ENCODE measurements at places on chromosomes 6 and 20.

DNA sequence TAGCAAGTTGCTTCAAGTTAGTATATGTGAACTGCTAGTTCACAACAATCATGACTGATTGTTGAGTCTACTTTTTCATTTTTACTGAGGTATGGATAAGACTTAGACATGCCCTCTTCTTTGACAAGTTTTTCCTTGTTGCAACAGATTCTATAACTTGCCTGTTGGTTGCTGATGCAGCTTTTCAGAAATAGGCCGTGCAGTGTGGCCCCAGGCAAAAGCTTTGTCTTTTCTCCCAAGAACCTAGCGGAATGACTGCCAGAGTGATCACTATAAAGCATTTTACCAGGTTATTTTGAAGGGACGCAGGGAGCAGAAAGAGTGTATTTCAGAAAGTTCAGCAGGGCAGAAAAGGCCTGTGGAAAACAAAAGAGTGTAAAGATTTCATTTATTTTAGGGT lies 16.0 kb downstream of the HECA start:
- DNase-seq, result no peak

DNA sequence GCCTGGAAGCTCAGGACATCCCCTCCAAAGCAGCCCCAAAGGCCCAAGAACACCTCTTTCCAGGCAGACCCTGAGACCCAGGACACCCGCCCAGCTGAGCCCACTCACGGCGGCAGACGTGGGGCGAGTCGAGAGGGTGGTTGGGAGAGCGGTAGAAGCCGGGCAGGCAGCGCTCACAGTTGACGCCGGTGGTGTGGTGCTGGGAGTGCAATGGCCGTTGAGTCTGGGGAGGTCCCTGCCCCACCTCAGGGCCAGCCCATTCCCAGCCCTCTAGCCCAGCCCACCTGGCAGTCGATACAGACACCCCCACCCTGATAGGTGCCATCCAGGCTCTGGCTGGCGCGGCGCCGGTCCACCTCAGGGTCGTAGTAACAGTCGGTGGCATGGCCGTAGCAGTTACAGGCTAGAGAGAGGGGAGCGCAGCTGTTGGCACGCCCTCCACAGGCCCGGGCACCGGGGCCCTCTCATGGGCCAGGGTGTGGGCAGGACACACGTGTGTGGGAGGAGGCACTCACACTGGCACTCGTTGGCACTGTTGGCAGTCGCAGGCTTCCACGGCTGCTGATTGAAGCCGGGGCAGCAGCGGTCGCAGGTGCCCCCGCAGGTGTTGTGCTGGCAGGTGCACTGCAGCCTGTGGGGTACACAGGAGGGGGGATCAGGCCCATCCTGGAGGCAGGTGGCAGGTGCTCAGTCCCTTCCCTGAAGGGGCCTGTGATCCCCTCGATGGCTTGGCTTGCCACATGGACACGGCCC lies 20.5 kb downstream of the LAMA5 start:
- no peak for DNase-seq

DNA sequence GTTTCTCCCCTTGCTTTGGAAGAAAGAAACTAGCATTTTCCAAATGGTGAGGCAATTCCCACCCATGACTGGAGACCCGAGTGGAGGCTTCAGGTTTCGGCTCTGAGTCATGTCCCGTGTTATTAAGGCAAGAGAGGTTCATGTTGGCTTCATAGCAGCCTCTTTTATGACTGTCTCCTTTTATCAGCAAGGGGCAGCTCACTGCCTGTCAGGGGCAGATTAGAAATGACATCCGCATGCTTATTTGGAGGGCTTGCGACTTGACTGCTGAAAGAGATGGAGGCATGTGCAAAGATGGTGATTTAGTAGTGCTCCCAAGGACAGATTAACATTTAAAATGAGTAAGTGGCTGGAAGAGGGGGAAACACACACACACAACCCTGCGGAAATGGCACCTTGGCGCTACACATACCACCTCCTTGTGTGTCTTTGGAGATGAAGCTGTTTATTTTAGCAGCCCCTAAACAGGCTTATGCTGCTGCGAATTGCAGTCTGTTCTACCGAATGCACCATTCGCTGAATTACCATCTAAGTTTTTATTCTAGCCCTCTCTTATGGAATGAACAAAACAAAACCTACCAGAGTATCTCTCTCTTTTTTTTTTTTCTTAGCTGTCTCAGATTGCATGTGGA lies 52.1 kb upstream of the VSTM2L start:
- no peak for DNase-seq

DNA sequence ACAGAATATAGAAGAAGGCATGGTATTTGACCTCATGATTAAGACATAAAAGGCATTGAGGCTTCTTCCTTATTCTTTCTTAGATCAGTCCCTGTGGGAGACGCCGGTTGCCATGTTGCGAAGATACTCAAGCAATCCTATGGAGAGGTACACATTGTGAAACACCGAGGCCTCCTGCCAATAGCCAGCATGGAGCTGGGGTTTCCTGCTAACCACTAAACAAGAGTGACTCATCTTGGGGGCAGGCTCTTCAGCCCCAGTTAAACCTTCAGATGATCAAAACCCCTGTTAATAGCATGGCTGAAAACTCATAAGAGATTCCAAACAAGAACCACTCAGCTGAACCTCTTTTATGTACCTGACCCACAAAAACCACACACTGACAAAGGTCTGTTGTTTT lies 478.8 kb downstream of the CD83 start:
- DNase-seq, result no peak

DNA sequence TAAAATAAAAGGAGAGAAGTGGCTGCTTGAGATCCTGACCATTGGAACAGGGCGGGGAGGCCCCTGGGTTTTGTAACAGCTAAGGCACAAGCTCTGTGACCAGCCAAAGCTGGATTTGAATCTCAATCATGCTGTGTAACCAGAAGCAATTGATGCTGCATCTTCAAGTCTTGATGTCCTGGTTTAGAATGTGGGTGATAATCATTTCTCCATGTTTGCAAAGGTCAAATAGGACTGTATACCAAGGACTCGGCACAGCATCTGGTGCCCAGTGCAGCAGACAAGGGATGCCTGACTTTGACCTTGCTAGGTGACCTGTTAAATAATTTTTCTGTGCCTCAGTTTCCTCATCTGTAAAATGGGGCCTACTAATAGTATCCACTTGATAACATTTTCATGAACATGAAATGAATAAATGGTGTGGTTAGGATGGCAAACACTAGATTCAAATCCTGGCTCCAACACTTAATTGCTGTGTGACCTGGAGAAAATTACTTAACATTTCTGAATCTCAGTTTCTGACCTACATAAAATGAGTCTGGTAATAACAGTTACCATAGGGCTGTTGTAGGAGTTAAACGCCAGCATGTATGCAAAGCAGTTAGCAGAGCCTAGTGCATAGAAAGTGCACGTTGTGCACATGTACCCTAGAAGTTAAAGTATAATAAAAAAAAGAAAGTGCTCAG lies 46.3 kb upstream of the BCAS1 start:
- DNase-seq, result no peak

GRCh38 chr6:145688493-145688905 lies 46.8 kb downstream of the EPM2A start:
- no peak for DNase-seq

- no peak for DNase-seq
Observed at GRCh38 chr6:147578159-147578558, 69.7 kb downstream of the SAMD5 start.

DNA sequence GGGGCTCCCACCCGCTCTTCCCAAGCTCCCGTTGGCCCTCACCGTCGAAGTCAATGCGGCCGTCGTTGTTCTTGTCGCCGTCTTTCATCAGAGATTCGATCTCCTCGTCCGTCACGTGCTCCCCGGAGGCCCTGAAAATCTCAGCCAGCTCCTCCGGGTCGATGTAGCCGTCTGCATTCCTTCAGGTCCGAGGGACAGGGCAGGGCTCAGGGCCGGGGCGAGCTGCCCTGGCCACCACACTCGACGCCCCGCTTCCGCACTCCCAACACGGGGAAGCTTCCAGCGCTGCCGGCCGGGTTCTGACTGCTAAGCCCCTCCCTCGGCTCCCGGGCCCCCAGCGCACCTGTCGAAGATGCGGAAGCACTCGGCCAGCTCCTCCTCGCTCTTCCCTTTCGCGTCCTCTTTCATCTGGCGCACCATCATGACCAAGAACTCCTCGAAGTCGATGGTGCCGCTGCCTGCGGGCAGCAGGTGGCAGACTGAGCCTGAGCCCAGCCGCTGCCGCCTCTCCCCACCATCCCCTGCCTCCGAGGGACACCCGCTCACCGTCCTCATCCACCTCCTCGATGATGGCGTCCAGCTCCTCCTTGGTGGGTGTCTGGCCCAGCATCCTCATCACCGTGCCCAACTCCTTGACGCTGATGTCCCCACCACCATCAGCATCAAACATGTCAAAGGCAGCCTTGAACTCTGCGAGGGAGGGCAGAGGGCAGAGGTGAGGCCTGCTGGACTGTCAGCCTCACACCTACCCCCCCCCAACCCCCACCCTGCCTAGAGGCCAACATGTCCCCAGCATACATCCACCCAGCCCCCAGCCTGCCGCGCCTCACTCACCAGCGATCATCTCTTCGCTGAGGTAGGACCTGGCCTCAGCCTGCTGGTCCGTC lies 2.9 kb downstream of the TNNC2 start:
- DNase-seq, result no peak

GRCh38 chr6:139846538-139847456 lies 472.3 kb upstream of the CITED2 start:
- no peak for DNase-seq

- peak; percentile 44 for DNase-seq
Observed at GRCh38 chr20:3239026-3239866, at the start of gene SLC4A11. TSS of gene SLC4A11 (minus strand) at chr20:3239190. CDS start at chr20:3239137, 53 bp downstream.

- DNase-seq, result peak; percentile 67
Observed at GRCh38 chr6:138115877-138116660, 8.8 kb upstream of the PERP start.

DNA sequence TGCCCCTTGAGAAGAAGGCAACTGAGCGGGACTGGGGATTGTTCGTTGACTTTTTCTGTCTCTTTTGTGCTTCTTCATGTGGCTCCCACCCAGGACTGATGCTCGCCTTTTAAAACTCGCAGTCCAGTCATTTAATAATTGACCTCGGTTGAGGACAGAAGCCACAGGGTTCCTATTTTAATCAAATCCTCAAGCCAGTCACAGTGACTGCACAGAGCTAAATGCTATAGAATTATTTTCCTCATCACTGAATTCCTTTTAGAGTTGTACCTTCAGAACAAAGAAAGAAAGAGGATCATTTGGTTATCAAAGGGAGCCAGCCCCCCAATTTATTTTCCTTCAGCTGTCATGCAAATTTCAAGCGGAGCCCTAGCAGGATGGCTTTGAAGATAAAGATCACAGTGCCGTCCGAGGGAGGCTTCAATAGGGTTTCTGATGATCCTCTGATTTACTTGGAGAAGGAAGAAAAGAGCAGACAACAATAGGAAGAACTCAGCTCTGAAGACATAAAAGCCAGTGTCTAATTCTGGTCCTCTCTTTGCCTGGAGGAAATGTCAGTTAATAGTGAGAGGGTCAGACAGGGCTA lies 186.6 kb downstream of the DOK5 start:
- no peak for DNase-seq

DNA sequence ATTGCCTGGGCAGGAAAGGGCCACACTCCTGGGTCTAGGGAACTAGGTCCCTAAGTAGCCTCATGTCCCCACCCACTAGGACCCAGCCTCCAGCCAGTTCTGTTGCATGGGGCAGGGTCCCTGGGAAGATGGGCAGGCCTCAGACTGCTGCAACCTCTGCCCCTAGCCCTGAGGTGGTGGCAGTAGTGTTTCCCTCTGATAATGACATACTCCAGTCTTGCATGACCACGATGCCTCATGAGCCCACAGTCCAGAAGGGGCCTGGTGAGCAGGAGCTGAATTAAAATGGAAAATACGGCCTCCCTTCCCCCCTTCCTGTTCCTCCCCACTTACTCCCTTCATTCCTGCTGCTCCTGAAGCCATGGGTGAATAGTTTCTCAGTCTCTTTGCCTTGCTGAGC lies 36.0 kb upstream of the SCRT2 start:
- DNase-seq, result no peak

DNA sequence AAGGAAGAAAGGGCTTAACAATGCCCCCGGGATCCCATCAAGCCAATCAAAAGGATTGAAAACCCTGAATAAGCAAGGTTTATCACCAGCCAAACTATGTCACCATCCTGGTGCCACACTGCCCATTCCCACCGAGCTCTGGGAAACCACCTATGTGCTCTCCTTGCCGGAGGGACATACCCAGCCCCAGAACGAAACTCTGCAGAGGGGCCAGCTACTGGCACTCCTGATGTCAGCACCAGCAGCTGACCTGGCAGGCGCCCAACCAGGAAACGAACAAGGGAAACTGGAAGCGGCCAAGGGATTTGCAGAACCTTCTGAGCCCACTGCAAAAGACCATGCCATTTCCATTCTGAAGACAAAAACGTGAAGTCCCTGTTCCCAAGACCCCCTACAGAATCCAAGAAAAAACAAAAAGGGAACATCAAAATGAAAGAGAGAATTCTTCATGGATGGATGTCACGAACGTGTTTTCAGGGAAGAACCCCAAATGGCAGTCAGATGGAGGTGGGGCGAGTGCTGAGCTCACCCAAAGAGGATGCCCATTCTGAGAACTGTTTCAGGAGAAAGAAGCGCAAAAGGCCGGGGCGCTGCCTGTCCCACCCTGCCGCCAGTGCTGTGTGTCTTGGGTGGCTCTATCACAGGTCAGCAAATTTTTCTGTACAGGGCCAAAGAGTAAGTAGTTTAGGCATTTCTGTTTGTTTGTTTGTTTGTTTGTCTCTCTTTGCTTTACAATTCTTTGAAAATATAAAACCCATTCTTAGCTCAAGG lies 305.2 kb downstream of the ESR1 start:
- DNase-seq, result peak; percentile 48

GRCh38 chr6:156279261-156279969 lies 497.8 kb upstream of the ARID1B start:
- peak; percentile 91 for DNase-seq

DNA sequence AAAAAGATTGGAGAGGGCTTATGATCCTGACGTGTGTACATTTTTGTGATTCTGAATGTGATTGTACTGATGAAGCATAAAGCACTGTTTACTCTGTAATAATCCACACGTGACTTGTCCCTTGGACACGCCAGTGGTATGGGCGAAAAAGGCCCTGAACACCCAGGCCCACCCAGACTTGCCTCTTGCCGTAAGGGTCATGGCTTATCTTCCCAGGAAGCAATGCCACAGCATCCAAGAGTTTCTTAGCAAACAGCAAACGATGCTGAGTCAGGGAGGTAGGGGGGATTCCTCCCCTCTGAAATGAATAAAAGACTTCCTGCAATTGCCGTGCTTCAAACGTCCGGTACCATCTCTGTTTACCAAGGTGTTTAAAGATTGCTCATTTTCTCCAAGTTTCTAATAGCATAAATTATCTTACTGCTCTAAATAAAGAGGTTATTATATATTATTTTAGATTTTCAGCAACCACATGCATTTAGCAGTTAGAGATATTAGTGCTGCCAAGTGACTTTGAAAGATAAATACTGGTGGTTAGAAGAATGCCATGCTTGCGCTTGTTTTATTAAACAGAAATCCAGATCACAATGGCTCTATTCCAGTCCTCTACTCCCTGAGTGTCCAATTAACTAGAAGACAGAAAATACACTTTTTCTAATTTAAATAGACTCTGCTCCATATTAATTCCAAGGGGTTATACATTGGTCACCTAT lies 212.8 kb upstream of the CST7 start:
- DNase-seq, result no peak
